Hair follicle dermal papilla cell (primary cell): ENCODE measurements at places on chromosomes 3 and 15. TPM values are rescaled to one million over a fixed set of nuclear protein-coding genes. Genes with fewer than 3 reads are reported as not detected.

Gene DISP2
- total RNA-seq: 0.49 and 0.65 TPM in 2 replicates

Gene MST1
- 4.4 and 6.1 TPM in 2 replicates for total RNA-seq

Gene CYP19A1
- total RNA-seq: 2.6 and 3.1 TPM in 2 replicates

Gene AKAP13
- 86.5 and 95.9 TPM in 2 replicates for total RNA-seq
